Activated CD4-positive, alpha-beta T cell treated with anti-CD3 and anti-CD28 coated beads for 24 hours (primary cell): ENCODE measurements at places on chromosomes 6 and 20.

DNA sequence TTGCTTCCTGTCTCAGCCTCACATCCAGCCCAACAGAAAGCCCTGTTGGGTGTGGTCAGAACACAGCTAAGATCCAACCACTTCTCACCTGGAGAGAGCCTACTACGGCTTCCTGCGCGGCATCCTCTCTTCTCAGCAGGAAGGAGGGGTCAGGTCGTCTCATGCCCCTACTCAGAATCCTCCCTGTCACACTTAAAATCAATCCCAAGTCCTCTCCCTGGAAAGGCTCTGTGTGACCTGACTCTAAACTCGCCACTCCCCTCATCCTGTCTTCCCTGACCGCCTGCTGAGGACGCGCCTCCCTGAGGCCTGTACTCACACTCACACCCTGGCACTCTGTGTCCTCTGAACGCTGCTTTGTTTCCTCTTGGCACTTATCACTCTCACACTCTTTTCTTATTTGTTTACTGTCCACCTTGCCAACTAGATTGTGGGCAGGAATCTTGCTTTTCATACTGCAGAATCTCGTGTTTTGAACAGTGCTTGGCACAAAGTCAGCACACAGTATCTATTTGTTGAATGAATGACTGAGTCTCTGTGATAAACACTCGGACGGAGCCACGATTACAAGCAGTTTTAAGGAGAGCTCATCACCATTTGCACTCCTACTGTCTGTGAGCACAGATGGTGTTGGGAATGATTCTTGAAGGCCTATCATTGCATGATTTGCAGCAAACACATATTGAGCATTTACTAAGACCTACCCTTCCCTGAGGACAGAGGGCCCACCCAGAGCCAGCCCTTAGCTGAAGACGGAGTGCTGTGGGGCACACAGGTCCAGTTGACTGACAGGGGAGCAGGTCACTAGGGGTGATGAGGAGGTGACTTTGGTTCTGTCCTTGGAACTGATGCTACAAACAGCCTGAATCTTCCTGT lies 18.7 kb downstream of the RAB5IF start:
- no peak for DNase-seq

DNA sequence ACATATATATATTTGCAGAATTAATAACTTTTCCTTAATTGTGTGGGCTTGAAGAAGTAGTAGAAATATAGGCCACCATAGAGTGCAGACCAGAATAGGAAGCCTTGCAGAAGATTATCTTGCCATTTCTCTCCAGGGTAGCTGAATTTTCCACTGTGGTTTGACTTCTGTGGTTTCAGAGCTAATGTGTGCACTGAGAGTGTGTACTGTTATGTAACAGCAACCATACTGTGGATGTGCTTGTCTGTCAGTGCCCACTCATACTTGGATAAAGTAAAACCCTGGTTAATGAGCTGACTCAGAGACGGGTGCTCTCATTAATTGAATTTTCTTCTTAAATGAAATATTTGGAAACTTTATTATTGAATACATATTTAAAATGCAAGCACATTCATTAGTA lies 57.2 kb downstream of the CEP43 start:
- no peak for DNase-seq

DNA sequence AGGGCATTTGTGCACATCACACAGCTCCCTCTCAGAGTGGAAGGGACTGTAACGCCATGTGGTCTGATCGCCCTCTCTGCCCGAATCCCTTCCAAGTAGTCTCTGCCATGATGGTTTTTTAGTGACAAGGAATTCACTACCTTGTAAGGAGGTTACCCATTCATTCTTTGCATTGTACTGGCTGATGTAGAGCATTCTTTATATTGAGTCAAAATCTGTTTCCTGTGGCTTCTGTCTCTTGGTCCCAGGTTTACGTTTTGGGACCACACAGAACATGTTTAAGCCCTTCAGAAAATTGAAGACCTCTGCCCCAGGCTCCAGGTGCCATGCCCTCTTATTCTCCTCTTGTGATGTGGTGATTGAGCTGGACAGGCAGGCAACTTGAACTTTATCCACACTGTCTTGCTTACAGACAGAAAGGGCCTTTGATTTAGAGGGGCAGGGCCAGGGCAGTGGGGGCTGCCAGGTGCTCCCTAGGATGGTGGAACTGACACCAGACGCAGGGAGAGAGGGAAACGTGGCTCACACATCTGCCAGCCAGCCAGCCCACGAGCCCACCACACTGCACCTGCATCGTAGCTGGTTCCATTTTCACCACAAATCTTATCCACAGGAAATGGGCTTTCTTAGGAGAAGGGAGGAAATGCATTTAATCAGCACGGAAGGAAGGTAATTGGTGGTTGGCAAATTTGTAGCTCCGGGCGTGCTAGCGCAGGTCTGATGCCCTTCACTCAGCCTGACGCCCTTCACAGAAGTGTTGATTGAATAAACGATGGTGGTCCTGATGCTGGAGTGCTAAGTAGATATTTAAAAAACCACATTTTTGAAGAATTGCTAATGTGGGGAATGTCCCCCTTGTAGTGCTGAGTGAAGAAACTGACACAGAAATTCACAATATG lies 78.2 kb downstream of the TCP11 start:
- no peak for DNase-seq

DNA sequence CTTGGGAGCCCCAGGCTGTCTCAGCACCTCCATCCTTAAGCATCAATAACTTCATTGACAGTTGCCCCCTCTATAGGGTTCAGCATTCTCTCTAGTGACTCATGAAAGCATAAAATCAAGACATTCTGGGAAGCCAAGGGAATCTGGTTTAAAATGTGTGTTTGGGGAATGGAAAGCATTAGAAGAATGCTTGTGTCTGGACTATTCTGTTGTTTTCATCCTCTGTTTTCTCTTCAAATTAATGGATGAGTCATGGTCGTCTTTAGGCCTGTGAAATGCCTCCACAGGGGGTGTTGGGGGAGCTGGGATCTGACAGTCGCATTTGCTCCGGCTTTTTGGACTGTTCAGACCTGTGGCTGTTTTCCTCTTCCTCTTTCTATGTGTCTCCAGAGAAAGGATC lies 279.7 kb downstream of the CDC5L start:
- no peak for DNase-seq

DNA sequence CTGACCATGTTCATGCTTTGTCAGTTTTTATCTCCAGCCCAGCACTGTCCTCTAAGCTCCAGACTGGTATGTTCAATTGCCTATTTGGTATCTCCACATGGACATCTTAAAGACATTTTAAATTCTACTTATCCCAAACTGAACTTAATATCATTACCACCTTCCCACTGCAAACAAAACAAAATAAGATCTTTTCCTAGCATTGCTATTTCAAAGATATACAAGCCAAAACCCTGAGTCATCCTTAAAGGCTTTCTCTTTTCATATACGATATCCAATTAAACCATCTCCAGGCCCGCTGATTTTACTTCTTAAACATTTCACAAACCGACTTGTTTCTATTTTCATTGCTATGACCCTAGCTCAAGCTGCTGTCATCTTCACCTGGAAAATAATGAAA lies 35.1 kb upstream of the HS3ST5 start:
- DNase-seq: no peak

- no peak for DNase-seq
These were observed 187.4 kb upstream of the PROKR2 start for GRCh38 chr20:5504061-5504739.

GRCh38 chr6:132067286-132067685 lies 116.1 kb upstream of the CCN2 start:
- no peak for DNase-seq

DNA sequence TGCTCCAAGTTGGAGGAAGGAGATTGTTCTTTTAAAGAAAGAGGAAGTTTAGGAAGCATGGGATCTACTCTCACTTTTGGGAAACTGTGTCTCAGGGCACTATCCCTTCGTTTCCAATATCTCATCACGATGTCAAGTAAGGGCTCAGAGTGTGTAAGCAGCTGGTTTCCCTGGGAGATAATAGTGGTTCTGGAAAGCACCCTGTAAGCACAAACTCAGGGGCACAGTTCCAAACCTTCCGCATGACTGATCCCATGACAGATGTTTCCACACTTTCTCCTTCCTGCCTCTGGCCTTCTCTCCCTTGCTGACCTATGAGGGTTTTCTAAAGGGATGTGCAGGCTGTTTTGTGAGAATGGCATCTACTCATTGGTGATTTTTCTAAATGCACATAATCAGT lies 33.9 kb downstream of the ADTRP start:
- DNase-seq: no peak

DNA sequence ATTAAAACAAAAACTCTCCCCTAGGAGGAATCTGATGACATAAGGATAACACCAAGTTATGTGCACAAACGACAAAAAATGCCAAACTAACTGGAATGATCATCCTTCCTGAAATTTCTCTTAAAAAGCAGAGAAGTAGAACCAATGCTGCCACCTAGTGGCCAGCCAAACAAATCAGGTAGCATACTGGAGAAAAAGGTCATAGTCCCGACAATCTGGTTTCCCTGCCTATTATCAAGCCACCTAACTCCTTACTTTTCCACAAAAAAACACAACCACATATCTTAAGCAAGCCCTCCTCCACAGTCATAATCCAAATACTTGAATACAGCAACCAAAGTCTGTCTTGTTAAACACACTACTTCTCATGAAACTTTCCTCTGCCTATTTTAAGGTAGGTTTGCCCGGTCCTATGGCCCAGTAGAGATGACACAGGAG lies 5.3 kb downstream of the OARD1 start:
- peak; percentile 52 for DNase-seq
